ENCODE measurements at places on chromosomes 5 and 9. TPM values are rescaled to one million over a fixed set of nuclear protein-coding genes. Genes with fewer than 3 reads are reported as not detected.

Gene CXCL14
- total RNA-seq, result 21.3 TPM

Gene LCN9
- not detected for total RNA-seq

Gene CCL28
- 0.22 TPM for total RNA-seq

Gene CCIN
- total RNA-seq, result 0.62 TPM

Gene ZNF169
- 3.5 TPM for total RNA-seq

Gene TEX48
- total RNA-seq, result not detected

Gene MAN2A1
- total RNA-seq, result 38.6 TPM

Gene GNE
- 13.9 TPM for total RNA-seq

Measured in muscle of leg (tissue), 16 donors.